ENCODE measurements at places on chromosomes 3 and 15. TPM values are rescaled to one million over a fixed set of nuclear protein-coding genes. Genes with fewer than 3 reads are reported as not detected.

GRCh38 chr3:179265875-179266274, 15.0 kb upstream of the KCNMB3 start:
- no peak for DNase-seq
- H3K36me3 ChIP-seq, result no peaks in the 10 kb centered on the region
- H3K27me3 ChIP-seq, result no peaks in the 10 kb centered on the region
- no peaks in the 10 kb centered on the region for H3K4me1 ChIP-seq

DNA sequence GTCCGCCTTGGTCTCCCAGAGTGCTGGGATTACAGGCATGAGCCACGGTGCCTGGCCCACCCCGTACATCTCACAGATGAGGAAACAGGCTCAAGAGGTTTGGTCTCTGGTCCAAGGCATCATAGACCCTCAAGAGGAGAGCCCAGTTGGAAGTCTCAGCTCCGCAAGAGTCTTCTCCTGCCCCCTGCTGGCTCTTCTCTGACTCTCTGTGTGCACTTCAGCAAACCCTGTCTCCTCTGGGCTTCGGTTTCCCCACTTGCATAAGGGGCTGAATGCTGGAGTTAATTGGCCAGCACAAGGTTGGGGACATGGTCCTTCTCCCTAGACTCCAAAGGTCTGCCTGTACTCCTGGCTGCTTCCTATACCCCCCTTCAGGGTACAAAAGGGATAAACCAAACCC, 3.9 kb downstream of the MST1R start:
- H3K36me3 ChIP-seq, result no peaks in the 10 kb centered on the region
- no peaks in the 10 kb centered on the region for H3K27me3 ChIP-seq
- DNase-seq, result no peak
- H3K4me3 ChIP-seq, result no peak overlapping the region

GRCh38 chr3:46239301-46239938, 2.8 kb upstream of the CCR3 start:
- H3K4me1 ChIP-seq, result no peaks in the 10 kb centered on the region
- H3K36me3 ChIP-seq, result no peaks in the 10 kb centered on the region
- H3K27me3 ChIP-seq, result no peaks in the 10 kb centered on the region
- no peak for DNase-seq

The FAM3D gene
- not detected for total RNA-seq

The CLDN1 gene
- 4.5 TPM for total RNA-seq

The GOLGA6B gene
- not detected for total RNA-seq

DNA sequence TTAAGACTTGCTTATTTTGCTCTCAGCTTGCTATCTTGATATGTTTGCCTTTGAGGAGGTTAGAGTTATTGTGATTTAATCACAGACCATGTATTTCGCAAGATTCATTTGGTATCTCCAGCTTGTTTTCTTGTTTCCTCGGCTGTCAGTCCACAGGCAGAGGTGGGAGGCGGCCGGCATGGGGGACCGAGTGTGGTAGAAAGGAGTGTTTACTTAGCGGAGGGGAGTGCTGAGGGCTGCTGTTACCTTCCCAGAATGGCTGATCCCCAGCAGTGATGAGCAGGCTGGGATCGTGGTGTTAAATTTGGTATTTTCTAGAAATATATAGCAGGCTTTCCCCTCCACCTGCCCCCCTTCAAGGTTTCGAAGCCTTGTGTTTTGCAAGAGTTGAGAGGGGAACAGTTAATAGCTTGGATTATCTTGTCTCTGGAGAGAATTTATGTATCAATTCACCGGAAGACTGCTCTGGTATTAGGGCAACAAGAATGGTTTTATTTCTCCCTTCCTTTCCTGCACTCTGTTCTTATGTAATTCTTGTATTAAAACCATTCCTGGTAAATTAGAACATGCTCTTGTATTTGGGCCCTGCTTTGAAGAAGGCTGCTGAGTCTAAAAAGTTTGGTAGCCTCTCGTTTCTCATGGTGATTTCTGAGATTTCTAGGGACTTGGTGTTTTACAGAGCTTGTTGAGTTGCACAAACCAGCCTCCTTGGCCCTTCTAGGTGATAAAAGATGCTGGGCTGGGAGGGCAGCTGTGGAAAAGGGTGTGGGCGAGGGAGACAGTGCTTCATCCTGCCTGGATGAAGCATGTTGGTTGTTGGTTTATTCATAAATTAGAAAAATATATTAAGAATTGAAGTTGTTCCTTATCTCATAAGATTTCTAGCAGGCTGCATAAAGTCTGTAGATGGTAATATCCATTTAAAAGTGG, 151.4 kb downstream of the IGF1R start:
- no peak for DNase-seq
- H3K27ac ChIP-seq, result peak overlapping the region; percentile 21
- no peaks in the 10 kb centered on the region for H3K27me3 ChIP-seq
- no peak overlapping the region for H3K4me3 ChIP-seq
- peaks cover 24% of the 10 kb centered on the region for H3K4me1 ChIP-seq

The UNC13C gene
- 2.8 TPM for total RNA-seq

The CNTN3 gene
- total RNA-seq, result 3.4 TPM

The TUSC7 gene
- not detected for total RNA-seq

GRCh38 chr3:189040656-189041335, 131.0 kb upstream of the TPRG1 start:
- no peaks in the 10 kb centered on the region for H3K27me3 ChIP-seq
- DNase-seq, result no peak
- H3K4me1 ChIP-seq, result no peaks in the 10 kb centered on the region
- no peaks in the 10 kb centered on the region for H3K36me3 ChIP-seq

The CASR gene
- total RNA-seq, result not detected

Measured in aorta (tissue), 5 donors.